ENCODE measurements at places on chromosomes 16 and 17.

DNA sequence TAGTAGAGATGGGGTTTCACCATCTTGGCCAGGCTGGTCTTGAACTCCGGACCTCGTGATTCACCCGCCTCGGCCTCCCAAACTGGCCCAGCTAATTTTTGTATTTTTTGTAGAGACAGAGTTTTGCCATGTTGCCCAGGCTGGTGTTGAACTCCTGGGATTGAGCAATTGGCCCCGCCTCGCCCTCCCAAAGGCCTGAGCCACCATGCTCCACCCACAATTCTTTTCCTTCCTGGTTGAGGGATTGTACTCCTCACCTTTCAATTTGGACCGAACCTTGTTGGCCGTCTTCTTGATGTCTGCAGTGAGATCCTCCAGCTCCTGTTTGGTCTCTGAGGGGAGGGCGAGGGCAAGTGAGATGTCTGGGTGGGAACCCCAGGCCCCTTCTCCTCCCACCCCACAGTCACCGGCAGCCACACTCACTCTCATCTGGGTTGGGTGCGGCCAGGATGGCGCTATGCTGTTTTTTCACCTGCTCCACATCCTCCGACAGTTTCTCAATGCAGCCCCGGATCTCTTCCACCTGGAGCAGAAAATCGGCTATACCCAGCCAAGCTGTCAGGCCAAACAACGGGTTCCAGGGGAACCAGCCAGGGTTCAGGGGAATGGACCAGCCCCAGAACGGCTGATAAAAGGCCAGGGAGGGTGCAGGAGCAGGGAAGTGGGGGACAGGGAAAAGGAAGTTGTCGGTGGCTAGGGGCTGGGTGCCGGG lies 9.6 kb downstream of the STX1B start:
- DNase-seq: no peak

DNA sequence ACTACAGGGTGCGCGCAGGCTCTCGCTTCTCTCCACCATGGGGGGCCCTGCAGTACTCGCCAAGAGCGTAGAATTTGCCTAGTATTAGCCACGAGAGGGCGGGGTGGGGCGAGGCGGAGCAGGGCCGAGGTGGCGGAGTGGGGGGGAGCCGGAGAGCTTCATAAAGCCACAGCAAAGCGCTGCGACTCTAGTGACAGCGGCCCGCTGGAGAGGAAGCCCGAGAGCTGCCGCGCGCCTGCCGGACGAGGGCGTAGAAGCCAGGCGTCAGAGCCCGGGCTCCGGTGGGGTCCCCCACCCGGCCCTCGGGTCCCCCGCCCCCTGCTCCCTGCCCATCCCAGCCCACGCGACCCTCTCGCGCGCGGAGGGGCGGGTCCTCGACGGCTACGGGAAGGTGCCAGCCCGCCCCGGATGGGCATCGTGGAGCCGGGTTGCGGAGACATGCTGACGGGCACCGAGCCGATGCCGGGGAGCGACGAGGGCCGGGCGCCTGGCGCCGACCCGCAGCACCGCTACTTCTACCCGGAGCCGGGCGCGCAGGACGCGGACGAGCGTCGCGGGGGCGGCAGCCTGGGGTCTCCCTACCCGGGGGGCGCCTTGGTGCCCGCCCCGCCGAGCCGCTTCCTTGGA lies at the start of gene TBX21:
TSS of gene TBX21 (plus strand) at position 190 of the 627 bp plus-strand sequence. CDS start at position 409, 219 bp downstream.
- peak; percentile 92 for DNase-seq

- no peak for DNase-seq
These were observed 123.5 kb downstream of the IRF8 start for GRCh38 chr16:86022381-86022960.

DNA sequence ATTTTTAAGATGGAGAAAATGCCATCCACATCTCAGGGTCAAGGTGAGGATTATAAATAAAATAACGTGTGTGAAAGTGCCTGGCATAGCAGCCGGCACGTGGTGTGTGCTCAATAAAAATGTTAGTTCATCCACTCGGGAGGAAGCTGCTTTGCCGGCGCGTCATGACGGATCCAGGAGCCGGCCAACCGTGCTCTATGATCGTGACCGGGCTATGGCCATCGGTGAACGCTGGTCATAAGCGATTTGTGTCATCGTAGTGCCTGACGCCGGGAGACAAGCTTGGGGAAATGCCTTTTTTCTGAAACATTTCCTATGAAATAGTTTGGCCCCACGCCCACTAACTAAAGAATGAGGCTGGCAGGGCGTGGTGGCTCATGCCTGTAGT lies 74.0 kb downstream of the CMC2 start:
- no peak for DNase-seq
